ENCODE measurements at places on chromosomes 16 and 17. TPM values are rescaled to one million over a fixed set of nuclear protein-coding genes. Genes with fewer than 3 reads are reported as not detected.

The GRIN2A gene
- 0.52 TPM for total RNA-seq

The KRT16 gene
- total RNA-seq: not detected

The CNGB1 gene
- total RNA-seq: not detected

The PERCC1 gene
- total RNA-seq: not detected

DNA sequence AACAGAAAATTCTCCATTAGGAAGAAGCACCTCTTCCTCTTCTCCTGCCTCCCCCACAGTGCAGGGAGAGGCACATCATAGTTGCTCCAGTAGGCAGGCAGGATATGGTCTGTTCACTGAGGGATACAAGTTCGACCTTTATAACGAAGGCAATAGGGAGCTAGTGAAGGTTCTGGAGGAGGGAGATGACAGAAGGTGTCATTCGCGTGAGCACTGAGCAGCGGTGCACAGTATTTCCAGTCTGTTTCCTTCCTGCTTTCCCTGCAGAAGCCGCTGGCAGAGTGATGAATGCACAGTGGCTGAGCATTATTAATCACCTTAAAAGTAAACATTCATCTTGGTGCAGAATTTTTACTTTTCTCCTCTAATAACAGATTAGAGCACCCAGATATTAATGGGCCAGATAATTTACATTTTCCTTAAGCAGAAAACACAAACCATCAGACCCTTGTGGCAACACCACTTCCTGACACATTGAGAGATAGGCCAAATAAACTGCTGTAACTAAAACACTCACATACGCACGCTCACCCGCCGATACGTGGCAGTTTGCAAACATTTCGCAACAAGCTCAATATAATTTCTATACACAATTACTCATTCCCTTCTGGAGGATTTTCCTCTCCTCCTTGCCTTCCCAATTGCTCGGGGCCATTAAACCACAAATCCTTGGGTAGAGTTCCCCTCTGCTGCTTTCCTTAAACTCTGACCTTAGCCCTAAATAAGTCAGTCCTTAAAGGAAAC is 69.5 kb downstream of the AIPL1 start:
- no peak for DNase-seq

- DNase-seq: no peak
Observed at GRCh38 chr17:19897090-19897837, 29.5 kb upstream of the ULK2 start.

DNA sequence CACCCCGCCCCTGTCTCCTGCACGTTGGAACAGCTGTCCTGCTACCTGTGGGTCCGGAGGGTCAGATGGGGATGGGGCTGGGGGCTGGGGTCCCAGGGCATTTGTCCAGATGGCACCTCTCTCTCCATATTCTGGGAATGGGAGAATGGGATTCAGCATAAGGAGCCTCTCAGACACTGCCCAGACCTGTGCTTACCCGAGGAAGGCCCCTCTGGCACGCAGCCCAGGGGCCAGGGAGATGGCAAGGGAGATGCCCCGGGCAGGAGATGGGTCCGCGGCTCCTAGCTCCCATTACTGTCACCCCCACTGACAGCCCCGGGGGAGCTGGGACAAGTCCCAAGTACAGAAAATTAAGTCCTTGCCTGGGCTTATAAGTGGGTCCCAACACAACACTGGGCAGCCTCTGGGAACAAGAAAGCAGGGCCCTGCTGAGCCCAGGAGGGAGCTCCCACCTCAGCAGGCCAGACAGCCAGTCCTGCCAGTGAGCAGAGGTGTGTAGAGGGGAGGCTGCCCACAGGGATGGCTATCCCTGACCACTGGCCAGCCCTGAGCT is 1.8 kb downstream of the VASN start:
- peak; percentile 66 for DNase-seq

DNA sequence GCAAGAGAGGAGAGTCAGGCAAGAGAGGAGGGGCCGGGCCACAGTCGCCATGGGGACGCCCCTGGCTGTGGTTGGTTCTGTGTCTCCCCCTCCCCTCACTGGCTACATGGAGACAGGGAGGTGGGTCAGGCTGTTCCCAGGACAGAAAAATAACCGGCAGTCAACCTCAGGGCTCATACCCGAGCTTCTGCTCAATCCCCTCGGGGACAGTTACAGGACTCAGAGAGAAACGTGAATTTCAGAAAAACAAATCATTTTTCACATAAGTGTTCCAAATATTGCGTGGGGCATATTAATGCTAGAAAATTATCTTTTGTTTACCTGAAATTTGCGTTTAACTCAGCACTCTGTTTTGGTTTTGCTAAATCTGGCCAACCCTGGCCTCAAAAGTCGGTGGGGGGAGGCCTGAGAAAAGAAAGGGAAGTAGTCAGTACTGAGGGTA is 22.2 kb upstream of the CPSF4L start:
- DNase-seq: peak; percentile 93

DNA sequence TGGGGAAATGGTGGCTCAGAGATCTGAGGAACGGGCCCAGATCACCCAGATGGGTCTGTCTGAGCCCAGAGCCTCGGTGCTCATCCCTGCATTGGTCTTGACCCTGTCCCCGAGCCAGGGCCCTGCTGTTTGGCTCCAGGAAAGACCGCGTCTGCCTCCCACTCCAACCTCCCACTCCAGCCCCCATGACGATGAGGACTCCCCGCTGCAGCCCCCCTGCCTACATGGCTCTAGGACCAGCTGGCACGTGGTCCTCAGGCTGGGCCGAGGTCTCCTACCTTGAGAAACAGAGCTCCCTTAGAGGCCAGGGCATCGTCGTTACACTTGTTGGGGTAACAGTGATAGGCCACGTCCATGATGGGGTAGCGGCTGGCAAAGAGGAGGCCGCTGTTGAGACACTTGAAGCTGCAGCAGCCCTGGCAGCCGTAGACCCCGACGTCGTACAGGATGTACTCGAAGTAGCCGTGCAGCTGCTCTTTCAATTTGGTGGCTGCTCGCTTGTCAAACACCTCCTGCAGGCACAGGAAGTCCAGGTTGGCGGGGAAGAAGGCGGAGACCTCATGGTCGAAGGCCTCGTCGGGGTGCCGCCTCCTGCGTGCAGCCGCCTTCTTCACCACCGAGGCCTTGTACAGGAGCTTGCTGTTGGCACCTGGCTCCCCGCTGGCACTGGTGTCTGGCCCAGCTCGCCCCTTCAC is 59.9 kb downstream of the PRMT7 start:
- DNase-seq: no peak

DNA sequence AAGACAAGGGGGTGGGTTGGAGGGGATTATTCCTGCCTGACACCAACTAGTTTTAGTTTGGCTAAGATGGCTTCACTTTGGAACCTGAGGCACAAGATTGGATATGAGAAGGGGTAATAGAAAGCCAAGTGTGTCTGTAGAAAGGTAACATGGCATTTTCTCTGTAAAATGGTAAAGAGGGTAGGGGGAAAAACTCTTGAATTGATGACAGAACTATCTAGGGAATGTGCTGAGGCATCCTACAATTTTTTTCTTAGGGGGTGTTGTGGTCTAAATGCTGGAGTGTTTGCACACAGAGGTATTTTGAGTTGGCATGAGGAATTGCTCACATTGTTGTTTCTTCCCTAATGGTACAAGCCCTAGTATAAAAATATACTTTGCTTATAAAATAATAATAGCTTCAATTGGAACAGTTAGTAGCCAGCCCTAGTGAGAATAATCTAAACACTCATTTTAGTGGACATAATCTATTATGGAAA is 25.8 kb downstream of the YPEL2 start:
- no peak for DNase-seq

Measured in H7 (cell line).